Smooth muscle cell of the umbilical artery (primary cell): ENCODE measurements at places on chromosomes 16 and 17. TPM values are rescaled to one million over a fixed set of nuclear protein-coding genes. Genes with fewer than 3 reads are reported as not detected.

Gene CHST4
- total RNA-seq, result not detected in 2 replicates

Gene HBM
- total RNA-seq, result not detected in 2 replicates

Gene PPP1R27
- 0.09 TPM in 1 of 2 replicates, not detected in the other for total RNA-seq

Gene CACNG4
- total RNA-seq, result not detected in 2 replicates

Gene TPSG1
- not detected in 2 replicates for total RNA-seq

Gene KIF22
- 9.8 and 33.5 TPM in 2 replicates for total RNA-seq

Gene SULT1A2
- total RNA-seq, result not detected in 2 replicates

Gene CLDN7
- total RNA-seq, result 0.60 TPM in 1 of 2 replicates, not detected in the other

Gene DRC3
- 0.37 and 0.59 TPM in 2 replicates for total RNA-seq

Gene NUTF2
- total RNA-seq, result 73.9 and 178 TPM in 2 replicates

Gene MPV17L
- total RNA-seq, result 0.23 and 0.89 TPM in 2 replicates

Gene BCAS3
- total RNA-seq, result 18.4 and 20.8 TPM in 2 replicates

Gene DHODH
- 2.7 and 5.3 TPM in 2 replicates for total RNA-seq

Gene CDRT15
- total RNA-seq, result not detected in 2 replicates

Gene TSNAXIP1
- 0.32 and 1.5 TPM in 2 replicates for total RNA-seq

Gene KRT17
- total RNA-seq, result 2.7 and 2.8 TPM in 2 replicates

Gene CA7
- not detected in 2 replicates for total RNA-seq

Gene IGSF6
- not detected in 2 replicates for total RNA-seq

Gene SLC35G6
- not detected in 2 replicates for total RNA-seq

Gene ZNF385C
- total RNA-seq, result not detected in 2 replicates

Gene BRIP1
- 2.4 and 8.6 TPM in 2 replicates for total RNA-seq

Gene WNK4
- 1.5 and 5.3 TPM in 2 replicates for total RNA-seq
